SHP77 treated with DMSO at 0.1 percent for 48 hours (cell line): ENCODE measurements at places on chromosomes 3 and 15.

DNA sequence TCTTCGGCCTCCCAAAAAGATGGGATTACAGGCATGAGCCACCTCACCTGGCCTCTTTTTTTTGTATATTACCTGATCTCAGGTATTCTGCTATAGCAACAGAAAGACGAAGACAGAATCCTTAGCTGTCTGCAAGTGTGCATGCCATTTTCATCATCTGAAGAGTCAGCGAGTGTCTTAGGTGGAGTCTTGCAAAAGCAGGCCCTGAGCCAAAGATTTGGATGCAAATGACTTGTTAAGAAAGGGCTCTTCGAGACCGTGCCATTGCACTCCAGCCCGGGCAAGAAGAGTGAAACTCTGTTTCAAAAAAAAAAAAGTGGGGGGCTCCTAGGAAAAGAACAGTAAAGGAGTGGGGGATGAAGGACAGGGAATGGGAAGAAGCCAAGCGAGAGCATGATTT, 10.2 kb upstream of the TRIM69 start:
- no peak for DNase-seq

- no peak for DNase-seq
Observed at GRCh38 chr3:34008836-34009809, 210.7 kb downstream of the PDCD6IP start.

DNA sequence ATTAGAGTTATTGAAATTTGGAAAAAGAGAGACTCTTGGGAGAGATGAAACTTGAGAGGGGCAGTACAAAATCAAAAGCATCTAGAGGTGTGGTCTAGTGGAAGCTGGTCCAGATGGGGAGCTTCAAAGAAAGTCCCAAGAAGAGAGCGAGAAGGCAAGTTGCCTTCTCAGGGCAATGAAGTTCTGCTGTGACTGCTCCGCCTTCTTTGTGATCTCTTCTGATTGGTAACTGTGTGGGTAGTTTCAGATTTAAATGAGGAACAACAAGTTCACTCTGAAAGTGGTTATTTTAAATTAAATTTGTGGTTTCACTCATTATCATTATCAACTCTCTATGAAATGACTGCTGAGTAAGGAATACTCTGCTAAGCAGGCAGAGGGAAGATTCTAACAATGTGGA, 233.3 kb downstream of the NLGN1 start:
- DNase-seq, result no peak

- DNase-seq, result no peak
Observed at GRCh38 chr15:75989045-75989444, 23.2 kb downstream of the NRG4 start.

DNA sequence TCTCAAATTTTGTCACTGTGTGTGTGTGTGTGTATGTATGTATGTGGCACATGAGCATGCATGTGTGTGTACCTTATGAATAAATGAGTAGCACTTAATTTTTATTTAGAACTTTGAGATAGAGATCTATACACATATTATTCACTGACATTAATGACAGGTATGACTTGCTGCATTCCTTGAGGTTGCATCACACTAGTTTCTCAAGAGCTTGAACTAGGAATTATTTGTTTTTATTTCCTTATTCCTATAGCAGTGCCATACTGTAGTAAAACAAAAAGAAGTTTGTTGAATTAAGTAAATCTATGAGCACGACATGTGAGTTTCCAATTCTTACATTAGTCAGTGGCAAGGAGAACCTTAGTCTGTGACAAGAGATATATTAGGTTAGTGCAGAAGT, 943.9 kb downstream of the ROBO1 start:
- no peak for DNase-seq

GRCh38 chr15:56491110-56491722, 26.3 kb upstream of the MNS1 start:
- DNase-seq, result peak; percentile 64

GRCh38 chr3:18586076-18586475, 160.9 kb upstream of the SATB1 start:
- no peak for DNase-seq

GRCh38 chr3:195717852-195718476, 2.8 kb upstream of the MUC20 start:
- no peak for DNase-seq

DNA sequence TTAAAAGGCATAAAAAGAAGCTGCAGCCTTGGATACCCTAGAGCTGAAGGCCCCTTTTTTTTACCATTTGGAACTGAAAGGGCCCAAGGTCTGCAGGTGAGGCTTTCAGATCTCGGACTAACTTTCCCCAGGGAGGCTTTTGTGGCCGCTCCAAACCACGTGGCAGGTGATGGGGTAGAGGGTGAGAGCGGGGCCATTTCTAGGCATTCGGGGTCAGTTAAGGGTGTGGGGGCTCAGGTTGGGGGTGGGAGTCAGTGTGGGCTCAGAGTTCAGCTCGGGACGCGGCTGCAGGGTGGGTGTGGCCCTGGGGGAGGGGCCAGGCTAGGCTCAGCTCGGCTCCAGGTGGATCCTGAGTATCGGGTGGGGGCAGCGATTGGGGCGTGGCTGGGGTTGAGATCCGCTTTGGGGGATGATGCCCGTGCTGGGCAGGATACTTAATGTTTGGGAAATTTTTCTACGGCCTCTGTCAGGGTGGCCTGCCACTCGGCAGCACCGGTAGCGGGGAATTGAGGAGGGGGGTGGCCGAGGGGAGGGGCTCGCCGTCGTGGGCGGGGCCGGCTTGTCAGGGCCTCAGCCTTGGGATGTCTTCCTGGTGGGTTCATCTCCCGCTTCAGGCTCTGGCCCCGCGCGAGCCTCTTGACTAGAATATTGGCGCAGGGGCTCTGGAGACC, 2.5 kb downstream of the KLF13 start:
- DNase-seq, result no peak

GRCh38 chr15:65902373-65902772, 33.1 kb downstream of the RAB11A start:
- DNase-seq, result peak; percentile 37

DNA sequence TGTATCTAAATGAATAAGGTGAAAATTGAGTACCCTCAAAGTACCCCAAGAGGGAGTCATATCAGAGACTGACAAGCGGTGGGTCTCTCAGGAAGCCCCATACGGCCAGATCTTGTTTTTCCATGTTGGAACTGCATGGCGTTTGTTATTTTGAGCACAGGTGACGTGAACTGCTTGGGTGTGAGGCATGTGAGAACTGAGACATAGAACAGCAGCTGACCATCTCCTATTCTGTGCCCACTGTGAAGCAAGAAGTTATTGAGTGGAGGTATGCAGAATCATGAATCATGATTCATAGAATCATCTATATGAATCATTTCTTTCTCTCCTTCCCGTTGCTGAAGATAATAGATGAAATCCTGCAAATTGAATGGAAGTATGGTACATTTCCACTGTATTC, 4.6 kb downstream of the VPS8 start:
- DNase-seq, result no peak

GRCh38 chr3:108388136-108389132, 92.1 kb downstream of the HHLA2 start:
- DNase-seq, result no peak

DNA sequence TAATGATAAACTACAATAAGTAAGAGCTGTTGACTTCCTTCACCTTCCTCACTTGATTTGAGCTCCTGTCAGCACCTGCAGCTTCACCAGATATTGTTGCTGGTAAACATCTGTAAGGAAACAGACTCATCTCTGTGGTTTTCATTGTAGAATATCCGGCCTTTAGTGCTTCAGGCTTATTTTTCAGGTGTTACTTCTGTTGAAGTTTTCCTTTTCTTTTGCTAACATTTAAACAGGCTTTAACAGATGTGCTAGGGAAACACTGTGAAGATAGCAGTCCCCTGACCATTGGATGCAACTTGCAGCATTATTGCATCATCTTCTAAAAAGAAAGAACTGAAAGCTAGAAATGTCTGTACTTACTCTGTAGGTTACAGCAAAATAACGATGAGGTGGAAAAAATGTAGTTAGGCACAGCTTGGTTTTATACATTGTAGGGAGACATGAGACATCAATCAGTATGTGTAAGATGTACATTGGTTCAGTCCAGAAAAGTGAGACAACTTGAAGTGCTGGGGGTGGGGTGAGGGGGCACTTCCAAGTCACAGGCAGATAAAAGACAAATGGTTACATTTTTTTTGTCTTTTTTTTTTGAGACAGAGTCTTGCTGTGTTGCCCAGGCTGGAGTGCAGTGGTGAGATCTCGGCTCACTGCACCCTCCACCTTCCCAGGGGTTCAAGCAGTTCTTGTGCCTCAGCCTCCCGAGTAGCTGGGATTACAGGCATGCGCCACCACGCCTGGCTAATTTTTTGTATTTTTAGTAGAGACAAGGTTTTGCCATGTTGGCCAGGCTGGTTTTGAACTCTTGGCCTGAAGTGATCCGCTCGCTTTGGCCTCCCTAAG, 10.2 kb downstream of the EDEM1 start:
- no peak for DNase-seq

DNA sequence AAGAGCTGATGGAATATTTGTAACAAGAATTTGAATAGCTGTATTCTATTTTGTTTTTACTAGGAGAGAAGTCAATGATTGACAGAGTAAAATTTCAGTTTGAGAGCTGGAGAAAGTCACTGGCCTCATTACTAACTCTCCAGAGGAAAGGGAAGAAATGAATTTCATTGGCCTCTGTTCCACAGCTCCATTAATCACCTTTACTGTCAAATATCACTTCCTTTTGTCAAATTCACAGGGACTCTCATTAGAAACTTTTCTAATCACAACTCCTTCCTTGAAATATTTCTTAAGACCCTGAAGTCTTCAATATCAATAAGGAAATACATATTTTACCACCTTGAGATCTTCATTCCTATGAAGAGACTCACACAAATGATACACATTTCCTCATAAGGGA, 379.9 kb upstream of the RASGRP1 start:
- DNase-seq, result no peak

GRCh38 chr3:196499807-196500524, 3.6 kb downstream of the RNF168 start:
- no peak for DNase-seq

GRCh38 chr3:127291611-127292010, 3.8 kb upstream of the PRR20G start:
- DNase-seq, result no peak

GRCh38 chr3:43786102-43786501, 95.4 kb downstream of the ABHD5 start:
- DNase-seq, result no peak

- DNase-seq, result no peak
Observed at GRCh38 chr15:91849749-91850161, 3.8 kb upstream of the SLCO3A1 start.

DNA sequence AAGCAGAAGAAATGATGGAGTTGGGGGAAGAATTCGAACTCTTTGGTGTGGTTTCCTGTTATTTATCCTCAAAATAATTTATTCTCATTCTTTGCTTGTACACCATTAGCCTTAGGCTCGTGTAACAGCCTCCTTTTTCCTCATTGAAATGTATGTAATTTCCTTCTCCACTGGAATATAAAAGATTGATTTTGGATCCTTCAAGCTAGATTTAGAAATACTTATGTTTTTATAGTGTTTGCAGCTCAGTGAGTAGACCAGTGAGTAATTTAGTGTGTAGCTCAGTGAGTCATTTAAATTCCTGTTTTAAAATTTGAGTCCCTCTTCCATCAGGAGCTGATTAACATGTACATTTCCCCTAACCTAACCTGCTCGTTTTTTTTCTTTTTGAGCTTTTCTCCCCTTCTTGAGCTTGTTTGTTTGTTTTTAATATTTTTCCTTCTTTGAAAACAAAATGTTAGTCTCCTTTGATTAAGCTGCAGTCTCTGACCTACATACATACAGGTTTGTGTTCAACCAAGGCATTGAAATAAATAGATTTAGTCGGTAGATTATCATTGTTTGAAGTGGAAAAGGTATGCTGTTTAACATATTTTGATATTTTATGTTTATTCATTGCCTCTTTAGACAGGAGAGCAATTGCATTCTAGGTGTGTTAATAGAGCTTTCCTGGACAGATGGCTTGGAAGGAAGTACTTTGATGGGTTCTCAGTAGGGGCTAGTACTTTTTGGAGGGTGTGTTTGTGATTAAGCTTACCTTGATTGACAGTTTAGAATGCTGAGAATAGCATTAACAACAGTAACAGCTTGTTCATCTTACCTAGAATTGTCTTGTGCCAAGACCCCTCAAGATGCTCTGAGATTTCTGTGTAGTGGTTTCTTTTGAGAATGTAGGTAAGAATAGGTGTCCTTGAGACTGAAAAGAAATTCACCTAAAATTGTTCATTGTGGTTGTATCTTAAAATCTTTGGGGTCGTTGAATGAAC, 5.9 kb downstream of the USP3 start:
- DNase-seq, result no peak

GRCh38 chr15:97078591-97078990, 748.1 kb downstream of the NR2F2 start:
- no peak for DNase-seq

DNA sequence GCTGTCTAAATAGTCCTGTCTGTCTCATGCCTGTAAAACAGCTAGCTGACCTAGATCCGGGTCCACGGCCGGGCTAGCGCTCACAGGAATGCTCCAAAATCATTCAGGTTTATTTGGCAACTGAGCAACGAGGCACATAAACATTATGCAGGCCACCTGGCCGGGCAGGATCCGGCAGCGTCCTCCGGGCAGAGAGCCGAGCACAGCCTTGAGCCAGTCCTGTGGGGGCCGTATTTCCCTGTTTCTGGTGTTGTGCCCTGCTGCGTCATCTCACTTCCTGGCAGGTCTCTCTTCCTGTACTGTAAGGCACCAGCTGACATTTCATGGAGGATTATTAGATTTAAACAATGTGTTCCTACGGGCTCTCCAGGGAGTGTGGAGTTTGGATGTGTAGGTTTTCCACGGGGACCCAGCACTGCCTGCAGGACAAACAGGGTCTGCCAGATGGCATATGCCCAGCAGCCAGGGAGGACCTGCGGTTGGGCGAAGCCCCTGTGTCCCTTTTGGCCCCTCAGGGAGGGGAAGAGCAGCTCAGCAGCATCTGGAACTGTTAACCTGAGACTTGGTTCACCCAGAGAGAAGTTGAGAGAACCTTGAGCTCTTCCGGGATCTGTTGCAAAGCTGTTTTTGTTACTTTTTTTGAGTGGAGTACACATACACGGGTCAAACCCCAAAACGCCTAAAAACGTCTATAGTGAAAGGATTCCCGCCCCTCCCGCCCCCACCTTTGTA, 16.6 kb upstream of the LRRK1 start:
- peak; percentile 83 for DNase-seq

GRCh38 chr3:70916375-70917055, 604.1 kb upstream of the MDFIC2 start:
- DNase-seq, result no peak

GRCh38 chr15:70768257-70768883, 5.0 kb upstream of the UACA start:
- no peak for DNase-seq

DNA sequence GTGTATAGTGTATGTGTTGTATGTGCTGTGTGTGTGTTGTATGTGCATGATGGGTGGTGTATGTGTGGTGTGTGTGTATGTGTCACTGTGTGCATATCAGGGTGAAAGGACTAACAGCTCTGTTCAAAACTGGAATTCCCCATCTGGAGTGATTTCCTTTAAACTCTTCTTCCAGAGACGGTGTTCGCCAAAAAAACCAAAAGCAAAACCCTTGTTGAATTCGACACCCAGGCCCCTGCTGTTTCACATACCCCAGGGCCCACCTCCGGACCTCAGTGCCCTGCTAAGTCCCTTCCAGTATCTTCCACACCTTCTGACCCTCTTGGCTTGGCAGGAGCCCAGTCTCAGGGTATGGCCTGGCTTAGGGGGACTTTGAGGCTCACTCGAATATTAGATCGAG, 44.9 kb upstream of the SEC13 start:
- no peak for DNase-seq
